K562 (cell line): ENCODE measurements at places on chromosomes 12 and 14. TPM values are rescaled to one million over a fixed set of nuclear protein-coding genes. Genes with fewer than 3 reads are reported as not detected.

The INSM2 gene
- polyA plus RNA-seq = not detected in 2 replicates

The DPF3 gene
- polyA plus RNA-seq = 1.4 and 1.8 TPM in 2 replicates

The SLC25A47 gene
- polyA plus RNA-seq = not detected in 2 replicates

GRCh38 chr12:92034858-92035401 is 110.7 kb downstream of the BTG1 start:
- no peak for DNase-seq

DNA sequence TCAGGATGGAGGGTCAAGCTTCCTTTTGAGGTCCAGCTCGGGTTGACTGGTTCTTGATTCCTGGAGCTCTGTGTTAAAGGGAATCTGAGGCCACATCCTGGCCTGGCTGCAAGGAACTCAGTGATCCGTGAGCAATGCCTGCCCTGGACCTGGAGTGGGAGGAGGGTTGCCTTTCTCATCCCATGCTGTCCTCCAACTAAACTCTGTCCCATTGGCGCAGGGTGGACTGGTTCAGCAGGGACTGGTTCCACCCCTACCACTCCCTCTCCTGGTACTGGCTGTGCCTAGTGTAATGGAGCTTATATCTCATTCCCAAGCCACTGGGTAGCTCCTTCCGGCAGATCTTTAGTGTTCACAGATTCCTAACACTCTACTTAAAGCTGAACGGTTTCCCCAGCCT is 3.9 kb upstream of the CMKLR1 start:
- no peak for DNase-seq

- DNase-seq = no peak
Observed at GRCh38 chr12:29320295-29321085, 60.5 kb downstream of the ERGIC2 start.

DNA sequence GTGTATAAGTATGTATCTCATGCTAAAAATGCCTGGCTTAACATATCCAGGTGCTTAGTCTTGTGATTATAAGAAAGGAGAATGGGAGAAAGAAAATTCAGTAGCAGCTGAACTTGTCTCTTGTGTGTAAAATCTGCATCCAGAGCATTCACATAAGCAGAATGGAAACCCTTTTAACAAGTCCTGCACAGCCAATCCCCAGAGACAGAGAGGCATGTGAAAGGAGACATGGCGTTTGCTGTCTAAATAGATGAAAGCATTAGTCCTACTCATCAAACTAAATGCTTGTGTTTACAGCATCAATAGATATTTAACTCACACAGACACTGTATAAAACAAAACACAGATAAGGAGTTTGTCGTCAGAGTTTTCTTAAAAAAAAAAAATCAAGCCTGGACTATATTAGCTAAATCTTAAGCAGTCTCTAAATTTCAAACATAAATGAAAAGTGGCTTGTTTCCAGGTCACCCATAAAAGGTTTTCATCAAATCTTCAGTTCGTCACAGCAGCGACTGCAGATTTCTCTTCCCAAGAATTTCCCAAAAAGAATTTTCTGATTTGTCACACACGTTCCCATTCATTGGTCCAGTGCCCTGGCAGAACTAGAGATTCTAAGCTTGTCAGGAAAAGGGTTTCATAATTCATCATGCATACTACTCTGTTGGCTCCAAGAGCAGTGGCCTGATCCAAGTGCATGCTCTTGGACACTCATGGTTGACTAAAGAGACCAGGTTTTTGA is 249.2 kb downstream of the BTG1 start:
- no peak for DNase-seq

GRCh38 chr14:61178226-61179060 is 102.7 kb downstream of the TMEM30B start:
- no peak for DNase-seq
